H4 (cell line): ENCODE measurements at places on chromosomes 1 and 21. TPM values are rescaled to one million over a fixed set of nuclear protein-coding genes. Genes with fewer than 3 reads are reported as not detected.

GRCh38 chr1:42759114-42759513, 7.7 kb downstream of the P3H1 start:
- no peak for DNase-seq

DNA sequence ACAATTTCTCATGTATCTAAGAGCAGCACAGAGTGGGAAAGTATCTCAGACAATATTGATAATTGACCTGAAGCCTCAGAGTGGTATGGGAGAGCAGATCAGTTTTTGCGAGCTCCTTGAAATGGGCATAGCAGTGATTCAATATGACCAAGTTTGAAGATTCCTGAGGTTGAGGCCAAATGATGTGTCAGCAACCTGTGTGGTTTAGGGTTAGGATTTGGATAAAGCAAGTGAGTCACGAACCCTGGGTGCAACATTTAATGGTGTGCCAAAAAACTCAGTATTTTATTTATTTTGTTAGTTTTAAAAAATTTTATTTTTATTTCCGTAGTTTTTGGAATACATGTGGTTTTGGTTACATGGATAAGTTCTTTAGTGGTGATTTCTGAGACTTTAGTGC, 92.5 kb upstream of the C21orf91 start:
- no peak for DNase-seq

DNA sequence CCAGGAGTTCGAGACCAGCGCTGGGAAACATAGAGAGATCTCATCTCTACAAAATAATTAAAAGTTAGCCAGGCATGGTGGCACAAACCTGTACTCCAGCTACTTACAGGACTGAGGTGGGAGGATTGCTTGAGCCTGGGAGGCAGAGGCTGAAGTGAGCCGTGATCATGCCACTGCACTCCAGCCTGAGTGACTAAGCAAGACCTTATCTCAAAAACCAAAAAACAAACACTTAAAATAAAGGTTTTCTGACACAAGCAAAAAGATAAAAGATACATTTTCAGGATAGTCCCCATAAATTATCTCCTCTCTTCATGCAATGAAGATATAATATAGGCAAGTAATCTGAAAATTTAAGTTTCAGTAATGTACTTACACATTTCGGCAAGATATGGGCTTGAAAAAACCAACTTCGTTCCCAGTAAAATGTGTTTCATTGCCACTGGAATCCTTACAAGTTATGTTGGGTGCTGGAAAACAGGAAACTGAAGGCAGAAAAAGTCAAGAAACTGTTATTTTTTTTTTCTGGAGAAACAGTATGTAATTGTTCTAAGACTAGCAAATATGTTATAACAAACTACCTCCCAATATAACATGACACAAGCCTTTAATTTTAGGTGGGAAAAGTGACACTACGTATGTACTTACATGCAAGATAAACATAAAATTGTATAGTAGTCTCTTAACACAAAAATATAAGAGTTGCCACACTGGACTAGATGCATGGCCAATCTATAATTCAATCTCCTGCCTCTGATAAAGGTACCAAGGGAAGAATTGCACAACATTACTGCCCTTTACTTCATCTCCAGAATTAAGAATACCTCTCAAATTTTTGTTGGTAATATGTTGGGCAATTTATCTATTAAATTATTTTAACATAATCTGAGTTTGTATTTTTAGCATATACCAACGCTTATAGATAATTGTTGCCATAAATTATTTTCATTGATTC, 15.7 kb downstream of the TM2D1 start:
- peak; percentile 37 for DNase-seq

DNA sequence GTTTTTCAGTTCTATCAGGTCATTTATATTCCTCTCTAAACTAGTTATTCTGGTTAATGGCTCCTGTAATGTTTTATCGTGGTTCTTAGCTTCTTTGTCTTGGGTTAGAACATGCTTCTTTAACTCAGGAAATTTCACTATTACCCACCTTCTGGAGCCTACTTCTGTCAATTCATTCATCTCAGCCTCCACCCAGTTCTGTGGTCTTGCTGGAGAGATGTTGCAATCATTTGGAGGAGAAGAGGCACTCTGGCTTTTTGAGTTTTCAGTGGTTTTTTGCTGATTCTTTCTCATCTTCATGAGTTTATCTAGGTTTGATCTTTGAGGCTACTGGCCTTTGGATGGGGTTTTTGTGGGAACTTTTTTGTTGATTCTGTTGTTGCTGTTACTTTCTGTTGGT, 213.0 kb downstream of the BRINP2 start:
- no peak for DNase-seq

The CLCA1 gene
- total RNA-seq, result not detected in 2 replicates

- DNase-seq, result peak; percentile 42
Observed at GRCh38 chr1:84271441-84272151, 29.9 kb upstream of the SAMD13 start.

DNA sequence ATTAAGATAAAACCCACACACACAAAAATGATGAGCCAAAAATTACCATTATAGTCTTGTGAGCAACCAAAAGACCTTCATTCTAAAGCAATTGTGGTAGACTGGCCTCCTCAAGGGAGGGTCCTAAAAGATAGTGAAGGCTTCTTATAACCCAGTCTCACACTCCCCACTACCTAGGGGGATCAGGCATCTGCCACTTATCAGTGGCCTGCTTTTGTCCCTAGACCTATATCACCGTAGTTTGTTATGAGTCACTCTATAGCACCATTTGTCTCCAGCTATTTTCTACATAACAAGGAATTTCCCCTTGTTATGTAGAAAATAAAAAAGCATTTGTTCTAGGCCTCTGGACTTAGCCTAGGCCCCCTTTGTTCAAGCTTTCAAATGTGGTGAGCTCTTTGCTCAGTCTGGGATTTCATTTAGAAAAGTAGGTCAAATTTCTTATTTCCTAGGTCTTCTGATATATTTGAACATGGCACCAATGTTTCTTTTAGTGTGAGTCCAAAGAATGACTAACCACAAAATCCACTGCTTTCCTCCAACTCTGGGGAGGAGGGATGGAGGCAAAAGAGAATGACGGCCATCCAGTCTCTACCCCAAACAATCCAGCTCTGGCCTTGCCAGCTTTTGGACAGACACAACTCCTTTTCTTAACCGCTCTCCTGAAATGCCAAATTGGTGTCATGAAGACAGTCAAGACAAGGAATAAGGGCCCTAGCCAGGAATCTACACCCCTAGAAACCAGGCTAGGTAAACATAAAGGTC, 8.9 kb downstream of the ADAR start:
- no peak for DNase-seq

- DNase-seq, result peak; percentile 88
Observed at GRCh38 chr1:245605480-245606156, 450.8 kb downstream of the KIF26B start.

The ERG gene
- total RNA-seq, result 0.15 and 0.25 TPM in 2 replicates
